Coronary artery (tissue), 2 donors: ENCODE measurements at places on chromosomes 13 and 19.

DNA sequence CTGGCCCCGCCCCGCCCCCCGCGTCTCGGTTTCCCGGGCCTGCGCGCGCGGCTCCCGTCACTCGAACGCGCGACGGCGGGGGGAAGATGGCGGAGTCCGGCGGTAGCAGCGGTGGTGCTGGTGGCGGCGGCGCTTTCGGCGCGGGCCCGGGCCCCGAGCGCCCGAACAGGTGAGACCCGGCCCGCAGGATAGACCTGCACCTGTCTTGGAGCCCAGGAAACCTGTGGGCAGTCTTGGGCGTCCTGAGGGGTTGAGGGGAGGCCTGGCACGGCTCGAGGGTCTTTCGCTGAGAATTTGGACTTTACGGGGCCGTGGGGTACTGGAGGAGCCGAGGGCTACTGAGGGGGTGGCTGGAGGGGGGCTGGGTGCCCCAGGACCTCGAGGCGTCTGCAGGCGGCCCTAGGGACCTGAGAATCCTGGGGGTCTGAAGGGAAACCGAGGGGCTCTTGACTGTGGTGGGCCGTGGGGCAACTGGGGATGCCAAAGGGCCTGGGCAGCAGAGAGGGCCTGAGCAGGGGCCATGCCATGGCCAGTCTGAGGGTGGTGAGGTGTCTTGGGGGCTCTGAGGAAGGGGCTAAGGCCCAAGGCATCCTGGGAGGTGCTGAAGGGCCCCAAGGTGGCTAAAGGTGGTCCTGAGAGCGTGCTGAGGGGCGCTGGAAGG is at the start of gene KLHL26:
KLHL26 (plus strand) TSS at position 60 of the 661 bp plus-strand sequence; CDS start at position 87, 27 bp downstream.
- DNase-seq, result peak; percentile 77

GRCh38 chr13:98598043-98598442 is 21.1 kb upstream of the STK24 start:
- no peak for DNase-seq

- no peak for DNase-seq
Measured at GRCh38 chr13:91169321-91170050, 178.0 kb upstream of the MIR17HG start.

DNA sequence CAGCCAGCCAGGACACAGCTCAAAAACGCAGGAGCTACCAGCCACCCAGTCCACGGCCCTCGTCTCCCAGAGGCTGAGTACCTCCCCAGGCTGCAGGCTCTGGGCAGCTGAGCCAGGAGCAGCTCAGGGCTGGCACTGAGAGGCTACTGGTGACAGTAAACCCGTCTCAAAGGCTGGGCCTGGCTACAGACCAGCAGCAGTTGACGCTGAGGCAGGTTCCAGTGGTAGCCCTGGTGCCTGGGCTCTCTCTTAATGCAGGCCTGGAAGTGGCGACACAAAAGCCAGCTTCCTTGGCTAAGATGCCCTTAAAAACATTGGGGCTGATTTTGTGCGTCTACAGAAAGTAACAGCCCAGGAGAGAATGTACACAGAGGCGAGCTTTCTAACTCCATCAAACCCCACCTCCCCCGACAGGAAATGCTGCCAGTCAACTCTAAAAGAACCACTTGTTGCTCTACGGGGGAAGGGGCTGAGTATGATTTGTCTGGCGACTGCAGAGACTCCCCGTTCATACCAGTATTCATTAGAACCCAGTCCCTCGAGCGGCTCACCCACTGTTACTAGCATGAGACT is 126.3 kb downstream of the STK24 start:
- no peak for DNase-seq
